M059J (cell line): ENCODE measurements at places on chromosomes 1 and 21.

DNA sequence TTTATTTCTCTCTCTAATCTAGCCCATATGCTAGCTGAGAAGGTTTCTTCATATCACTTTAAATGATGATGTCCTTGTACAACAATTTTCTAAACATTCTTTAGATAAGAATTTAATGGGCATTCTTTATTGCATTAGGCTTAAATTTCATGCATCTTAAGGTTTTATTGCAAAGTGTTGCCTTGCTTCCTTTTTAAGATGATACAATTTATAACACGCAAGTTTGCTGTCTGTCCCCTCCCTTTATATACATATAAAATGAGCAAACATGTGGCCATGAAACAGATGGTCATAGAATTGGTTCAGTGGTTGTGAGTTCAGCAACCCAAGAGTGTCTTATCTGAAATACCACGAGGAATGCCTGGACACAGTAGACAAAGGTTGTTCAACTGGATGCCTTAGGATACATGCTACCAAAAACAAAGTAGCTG lies 12.1 kb downstream of the NBPF3 start:
- no peak for DNase-seq

DNA sequence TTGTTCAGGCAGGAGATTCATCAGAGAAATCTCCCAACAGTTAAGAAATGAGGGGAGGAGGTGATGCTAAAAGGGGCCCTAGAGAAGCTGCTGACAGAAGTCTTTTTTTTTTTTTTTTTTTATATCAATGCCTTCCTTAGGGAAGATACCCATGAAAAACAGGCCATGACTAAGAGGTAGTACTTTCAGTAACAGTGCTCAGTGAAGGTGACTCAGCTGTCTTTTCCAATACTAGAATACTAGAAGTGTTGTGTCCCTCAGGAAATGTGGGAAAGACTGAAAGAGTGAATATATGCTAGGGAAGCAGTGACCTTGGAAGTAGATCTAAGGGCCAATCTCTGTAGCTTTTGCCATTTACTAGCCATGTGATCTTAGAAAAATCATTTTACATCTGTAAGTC lies 52.4 kb upstream of the SLFNL1 start:
- peak; percentile 69 for DNase-seq

DNA sequence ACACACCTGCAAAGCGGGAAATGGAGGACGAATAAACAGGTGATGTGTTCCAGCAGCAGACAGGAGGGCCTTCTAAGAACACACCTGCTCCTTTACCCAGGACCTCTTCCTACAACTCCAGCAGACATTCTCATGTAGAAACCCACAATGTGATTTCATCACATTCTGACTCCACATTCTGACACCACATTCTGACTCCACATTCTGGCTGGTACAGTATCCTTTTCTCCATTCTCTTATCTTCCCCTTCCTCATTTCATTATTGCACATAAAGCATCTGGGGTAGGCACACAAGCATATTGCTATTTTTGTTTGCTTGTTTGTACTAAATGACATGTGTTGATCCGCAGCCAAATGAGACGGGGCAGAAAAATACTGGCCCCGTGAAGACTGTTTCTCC lies 3.6 kb upstream of the ZNF124 start:
- DNase-seq = no peak

DNA sequence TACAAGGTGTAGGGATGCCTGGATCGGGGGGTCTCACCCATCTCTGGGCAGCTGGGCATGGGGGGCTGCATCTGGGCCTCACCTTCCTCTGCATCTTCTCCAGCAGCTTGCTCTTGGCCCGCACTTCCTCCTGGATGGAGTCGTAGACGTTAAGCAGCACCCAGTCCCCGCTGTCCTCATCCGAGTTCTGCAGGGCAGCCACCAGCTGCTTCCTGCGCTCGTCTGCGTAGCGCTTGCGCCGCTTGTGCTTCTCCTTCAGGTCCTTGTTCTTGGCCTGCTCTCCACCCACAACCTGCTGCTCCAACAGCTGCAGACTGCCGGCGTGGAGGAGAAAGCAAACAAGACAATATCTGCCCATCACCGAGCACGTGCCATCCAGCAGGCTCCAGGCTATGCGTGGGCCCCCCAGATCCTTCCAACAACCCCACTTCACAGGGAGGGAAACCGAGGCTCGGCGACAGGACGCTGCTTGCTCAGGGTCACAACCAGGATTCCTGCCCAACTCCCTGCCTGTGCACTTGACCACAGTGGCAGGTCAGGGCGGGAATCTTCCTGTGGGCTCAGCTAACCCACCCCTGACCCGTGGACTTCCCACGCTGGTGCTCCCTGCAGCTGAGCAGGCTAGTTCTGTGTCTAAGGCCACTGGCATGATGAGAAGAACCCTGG lies 21.5 kb upstream of the DDOST start:
- DNase-seq = no peak

- DNase-seq = no peak
Measured at GRCh38 chr21:37278199-37278598, 11.1 kb upstream of the VPS26C start.

- no peak for DNase-seq
Measured at GRCh38 chr1:64608005-64608650, 136.7 kb upstream of the RAVER2 start.
